Hepatocyte (in vitro differentiated cells): ENCODE measurements at places on chromosomes 5 and 9. TPM values are rescaled to one million over a fixed set of nuclear protein-coding genes. Genes with fewer than 3 reads are reported as not detected.

The SPATA31C1 gene
- polyA plus RNA-seq = not detected in 2 replicates

The CCDC180 gene
- 0.83 and 1.3 TPM in 2 replicates for polyA plus RNA-seq

The GABRA1 gene
- polyA plus RNA-seq = 0.42 TPM in 1 of 2 replicates, not detected in the other

The C9orf153 gene
- not detected in 2 replicates for polyA plus RNA-seq

The GABBR2 gene
- 0.28 and 1.3 TPM in 2 replicates for polyA plus RNA-seq

GRCh38 chr9:85610074-85610860, 131.5 kb downstream of the AGTPBP1 start:
- peak; percentile 81 for DNase-seq

- DNase-seq = no peak
Observed at GRCh38 chr5:112656451-112656850, 81.2 kb upstream of the APC start.

DNA sequence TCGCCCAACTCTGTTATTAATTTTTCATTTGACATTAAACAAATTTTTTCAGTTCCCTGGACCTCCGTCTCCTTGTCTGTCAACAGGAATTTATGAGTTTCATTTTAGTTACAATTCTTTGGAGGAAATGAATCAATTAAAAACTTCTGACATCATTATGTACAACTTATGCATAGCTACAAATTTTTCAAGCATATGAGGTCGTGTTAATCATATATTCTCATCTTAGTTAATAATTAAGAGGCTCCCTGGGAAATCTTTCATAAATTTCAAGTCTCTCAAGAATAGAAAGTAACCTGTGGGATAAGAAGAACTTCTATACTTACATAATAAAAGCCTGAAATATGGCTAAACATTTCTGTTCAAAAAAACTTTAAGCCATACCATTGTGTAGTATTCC, 3.4 kb downstream of the UGT3A1 start:
- DNase-seq = no peak

- DNase-seq = no peak
Observed at GRCh38 chr9:29796291-29796952, 2223.1 kb upstream of the C9orf72 start.

- no peak for DNase-seq
Observed at GRCh38 chr9:120917929-120918762, 8.4 kb downstream of the TRAF1 start.

DNA sequence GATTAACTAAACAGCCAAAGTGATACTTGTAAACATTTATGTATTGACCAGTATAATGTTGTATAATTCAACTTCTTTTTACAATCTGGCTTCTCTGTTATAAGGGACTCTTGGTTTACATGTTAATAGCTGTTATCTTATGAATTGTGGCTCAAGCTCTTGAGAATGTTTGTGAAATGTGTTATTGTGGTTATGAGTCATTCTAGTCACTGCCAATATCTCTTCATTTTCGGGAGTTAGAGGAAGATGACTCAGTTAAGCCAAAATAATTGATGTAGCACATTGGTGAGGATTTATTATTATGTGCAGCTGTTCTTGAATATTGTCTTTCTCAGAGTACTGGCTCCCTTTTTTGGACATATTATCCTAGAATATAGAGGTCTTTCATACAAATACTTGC, 655.2 kb upstream of the RIOK2 start:
- DNase-seq = no peak
